ENCODE measurements at places on chromosomes 12 and 14.

DNA sequence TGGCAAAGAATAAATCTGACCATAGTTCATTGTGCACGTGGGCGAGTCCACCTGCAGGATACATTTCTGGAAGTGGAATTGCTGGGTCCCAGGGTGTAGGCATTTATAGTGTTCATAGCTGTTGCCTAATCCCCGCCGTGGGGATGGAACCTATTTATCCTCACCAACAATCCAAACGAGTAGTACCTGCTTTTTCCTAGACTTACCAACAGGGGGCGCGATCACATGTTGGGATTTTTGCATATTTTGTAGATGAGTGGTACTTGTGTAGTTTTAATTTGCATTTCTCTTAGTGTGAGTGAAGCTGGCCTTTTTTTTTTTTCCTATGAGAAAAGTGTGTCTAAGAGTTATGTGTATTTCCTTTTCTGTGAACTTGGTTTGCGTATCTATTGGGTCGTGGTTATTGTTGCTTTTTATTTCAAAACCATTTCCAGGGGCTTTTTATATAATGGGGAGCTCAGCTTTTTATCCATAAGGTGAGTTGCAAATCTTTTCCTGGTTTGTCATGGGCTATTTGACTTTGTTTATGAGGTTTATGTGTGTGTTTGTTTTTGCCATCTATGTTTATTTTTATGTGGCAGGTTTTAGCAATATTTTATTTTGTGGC is 67.2 kb downstream of the CCDC92 start:
- DNase-seq = peak; percentile 76

- no peak for DNase-seq
These were observed 18.5 kb upstream of the CD9 start for GRCh38 chr12:6181583-6182278.

GRCh38 chr14:55913324-55914025 is 204.7 kb upstream of the PELI2 start:
- no peak for DNase-seq

DNA sequence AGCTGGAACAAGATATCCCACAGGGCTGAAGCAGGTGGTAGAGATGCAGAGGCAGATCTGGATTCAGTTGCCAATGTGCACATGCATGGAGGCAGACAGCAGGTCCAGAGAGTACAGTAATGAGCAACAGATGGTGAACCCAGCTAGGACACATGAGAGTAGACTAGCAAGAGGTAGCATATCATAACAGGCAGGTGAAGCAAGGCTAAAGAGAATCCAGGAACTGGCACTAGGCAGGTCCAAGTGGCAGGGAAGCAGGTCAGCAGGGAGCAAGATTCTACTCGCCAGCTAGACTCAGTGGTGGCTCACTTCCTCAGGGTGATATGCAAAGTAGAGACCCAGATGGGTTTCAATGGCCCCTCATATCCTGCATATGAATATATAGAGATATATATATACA is 15.3 kb upstream of the MYF6 start:
- DNase-seq = no peak

- DNase-seq = no peak
These were observed 113.1 kb upstream of the TMCC3 start for GRCh38 chr12:94763462-94763861.

DNA sequence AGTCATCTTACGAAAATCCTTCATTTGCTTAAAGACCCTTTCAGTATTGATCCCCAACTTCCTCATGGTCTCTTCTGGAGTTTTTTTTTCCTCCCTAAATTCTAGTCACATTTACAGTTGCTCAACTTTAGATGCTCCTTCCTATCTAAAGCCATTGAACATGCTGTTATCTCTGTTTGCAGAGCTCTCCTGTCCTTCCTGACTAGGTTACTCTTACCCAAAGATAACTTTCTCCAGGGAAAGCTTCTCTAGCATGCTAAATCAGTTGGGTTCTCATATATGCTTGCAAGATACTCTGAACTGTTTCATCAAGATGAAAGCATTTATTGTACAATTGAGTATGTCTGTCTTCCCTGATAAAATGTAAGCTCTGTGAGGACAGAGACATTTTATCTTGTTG is 1.8 kb upstream of the RAB21 start:
- no peak for DNase-seq

- no peak for DNase-seq
These were observed 15.8 kb downstream of the FOXA1 start for GRCh38 chr14:37579274-37579673.

- DNase-seq = no peak
These were observed 73.5 kb upstream of the SAV1 start for GRCh38 chr14:50741567-50741966.

DNA sequence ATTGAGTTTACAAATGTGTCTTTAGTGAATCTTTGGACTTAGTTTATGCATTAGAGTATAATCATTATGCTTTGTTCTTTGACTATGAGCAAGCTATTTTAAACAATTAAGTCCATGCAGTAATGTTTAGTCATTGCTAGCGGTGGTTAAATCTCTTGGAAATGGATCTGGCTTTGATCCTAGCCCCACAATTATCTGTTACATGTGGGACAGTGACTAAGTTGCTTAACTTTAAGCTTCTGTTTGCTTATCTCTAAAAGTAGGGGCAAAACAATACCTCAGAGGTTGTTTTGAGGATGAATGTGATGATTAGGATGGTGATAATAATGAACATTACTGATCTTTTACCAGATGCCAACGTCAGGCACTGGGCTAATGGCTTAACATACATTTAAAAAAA is 124.2 kb downstream of the NPAS3 start:
- no peak for DNase-seq

- peak; percentile 44 for DNase-seq
These were observed 64.6 kb upstream of the LTA4H start for GRCh38 chr12:96099986-96100385.

- no peak for DNase-seq
These were observed 256.9 kb downstream of the SYT1 start for GRCh38 chr12:79121486-79121885.

DNA sequence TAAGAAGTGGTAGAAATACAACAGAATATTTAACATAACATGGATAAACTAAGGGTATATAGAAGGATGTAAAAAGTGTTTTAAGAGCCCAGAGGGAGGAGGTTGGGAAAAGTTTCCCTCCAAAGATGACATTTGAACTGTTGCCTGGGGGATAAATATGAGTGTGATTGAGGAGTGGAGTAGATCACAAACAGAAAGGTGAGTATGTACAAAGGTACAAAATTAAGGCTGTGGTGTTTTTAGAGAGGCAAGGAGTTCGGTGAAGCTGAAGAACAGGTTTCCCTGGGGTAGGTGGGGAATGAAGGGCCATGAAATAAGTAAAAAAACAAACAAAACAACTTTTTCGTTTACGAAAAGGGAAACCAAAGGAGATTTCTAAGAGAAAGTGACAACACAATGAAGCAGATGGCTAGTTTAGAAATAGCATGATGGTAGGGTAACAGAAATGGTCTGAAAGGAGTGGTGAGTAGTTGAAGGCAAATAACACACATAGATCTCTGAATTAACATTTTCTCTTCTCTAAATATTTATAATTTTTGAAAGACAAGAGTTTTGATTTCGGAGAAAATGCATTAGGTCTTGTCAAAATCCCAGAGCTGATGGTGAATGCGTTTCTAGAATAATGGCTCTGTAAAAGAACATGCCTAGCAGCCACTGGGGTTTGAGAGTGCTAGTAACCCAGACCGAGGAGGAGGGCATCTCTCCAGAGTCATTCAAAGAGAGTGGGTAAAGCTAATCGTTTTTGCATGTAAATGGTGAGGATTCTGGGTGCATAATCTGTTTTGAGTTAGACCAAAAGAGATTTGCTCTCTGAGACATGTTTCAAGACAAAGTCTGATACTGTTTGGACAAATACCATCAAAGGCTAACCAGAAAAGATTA is 240.4 kb upstream of the DCN start:
- no peak for DNase-seq

DNA sequence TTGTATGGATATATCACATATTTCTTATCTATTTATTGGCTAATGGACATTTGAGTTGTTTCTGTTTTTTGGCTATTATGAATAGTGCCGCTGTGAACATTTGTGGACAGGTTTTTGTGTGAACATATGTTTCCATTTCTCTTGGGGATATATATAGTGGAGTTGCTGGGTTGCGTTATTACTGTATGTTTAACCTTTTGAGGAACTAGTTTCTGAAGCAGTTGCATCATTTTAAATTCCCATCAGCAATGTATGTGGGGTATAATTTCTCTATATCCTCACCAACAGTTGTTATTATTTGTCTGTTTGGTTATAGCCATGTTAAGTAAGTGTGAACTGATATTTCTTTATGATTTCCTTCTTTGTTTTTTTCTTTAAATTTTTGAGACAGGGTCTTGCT is 10.7 kb downstream of the TCTN2 start:
- no peak for DNase-seq

DNA sequence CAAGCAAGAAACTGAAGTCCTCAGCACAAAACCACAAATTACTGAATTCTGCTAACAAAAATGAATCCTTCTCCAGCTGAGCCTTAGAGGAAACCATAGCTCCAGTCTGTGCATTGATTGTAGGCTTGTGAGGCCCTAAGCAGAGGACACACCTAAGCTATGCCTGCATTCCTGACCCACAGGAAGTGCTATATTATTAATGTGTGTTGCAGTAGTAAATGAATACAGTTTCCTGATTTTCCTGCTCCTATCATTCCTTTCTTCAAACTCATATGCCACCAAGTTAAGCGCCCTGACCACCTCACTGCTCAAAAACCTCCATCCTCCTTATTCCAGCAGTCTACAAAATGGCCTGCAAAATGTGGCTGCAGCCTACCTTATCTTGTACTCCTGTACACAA is 151.9 kb upstream of the ABCD2 start:
- DNase-seq = no peak

GRCh38 chr12:54765652-54766051 is 88.7 kb upstream of the MUCL1 start:
- DNase-seq = no peak

DNA sequence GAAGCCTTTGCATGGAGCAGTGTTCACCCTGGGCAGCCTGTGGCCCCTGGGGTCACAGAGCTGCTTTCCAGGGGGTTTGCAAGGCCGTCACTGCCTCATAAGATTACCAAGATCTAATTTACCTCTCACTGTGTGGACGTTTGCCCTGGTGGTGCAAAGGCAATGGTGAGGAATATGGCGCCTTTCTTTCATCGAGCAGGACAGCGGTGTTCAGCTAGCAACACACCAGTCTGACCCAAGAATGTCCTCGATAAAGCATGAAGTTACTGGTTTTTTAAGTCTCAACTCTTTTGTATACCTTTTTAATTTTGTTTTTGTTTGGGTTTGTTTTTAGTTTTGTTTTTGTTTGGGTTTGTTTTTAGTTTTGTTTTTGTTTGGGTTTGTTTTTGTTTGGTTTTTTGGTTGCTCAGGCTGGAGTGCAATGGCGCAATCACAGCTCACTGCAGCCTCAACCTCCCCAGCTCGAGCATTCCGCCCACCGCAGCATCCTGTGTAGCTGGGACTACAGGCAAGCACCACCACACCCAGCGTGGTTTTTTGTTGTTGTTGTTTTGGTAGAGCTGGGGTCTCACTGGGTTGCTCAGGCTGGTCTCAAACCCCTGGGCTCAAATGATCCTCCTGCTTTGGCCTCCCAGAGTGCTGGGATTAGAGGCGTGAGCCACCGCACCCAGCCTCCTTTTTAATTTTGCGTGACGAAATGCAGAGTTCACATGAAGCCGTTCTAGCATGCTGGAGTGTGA is 57.9 kb downstream of the PPP2R5C start:
- peak; percentile 90 for DNase-seq

- no peak for DNase-seq
These were observed 41.0 kb downstream of the HSD17B6 start for GRCh38 chr12:56804169-56804568.

DNA sequence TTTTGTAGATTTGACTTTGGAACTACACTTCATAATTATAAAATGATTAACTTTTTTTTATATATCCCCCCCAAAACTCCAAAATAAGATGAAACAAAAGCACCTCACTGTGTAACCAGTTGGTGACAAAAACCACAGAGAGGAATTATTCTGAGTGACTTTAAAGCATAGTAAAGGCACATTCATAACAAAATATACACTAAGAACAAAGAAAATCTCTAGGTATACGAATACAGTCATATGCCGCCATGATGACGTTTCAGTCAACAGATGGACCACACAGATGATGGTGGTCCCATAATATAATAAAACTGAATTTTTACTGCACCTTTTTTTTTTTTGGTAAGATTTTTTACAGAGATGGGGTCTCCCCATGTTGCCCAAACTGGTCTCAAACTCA is 70.7 kb downstream of the MED13L start:
- DNase-seq = no peak

- no peak for DNase-seq
These were observed 64.8 kb downstream of the GNS start for GRCh38 chr12:64694130-64695040.

- no peak for DNase-seq
These were observed 179.2 kb upstream of the PDE3A start for GRCh38 chr12:20188930-20189653.

DNA sequence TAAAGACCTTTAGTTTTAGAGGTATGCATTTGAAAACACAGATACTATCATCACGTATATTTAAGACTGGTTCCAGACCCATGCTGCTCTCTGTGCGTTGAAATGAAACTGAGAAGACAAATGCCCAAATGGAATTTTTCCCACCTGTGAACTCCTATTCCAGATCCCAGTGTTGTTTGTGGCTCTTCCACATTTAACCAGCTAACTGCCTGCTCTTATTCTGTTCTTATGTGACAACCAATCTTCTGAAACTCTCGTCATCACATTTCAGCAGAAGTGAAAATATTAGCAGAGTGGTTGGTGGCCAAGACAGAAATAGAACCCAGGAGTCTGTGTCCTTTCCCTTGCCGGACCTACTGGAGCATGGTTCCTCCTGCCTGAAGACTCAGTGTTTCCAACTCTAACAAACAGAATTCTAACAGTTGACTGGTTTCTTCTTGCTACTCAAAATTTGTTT is 460.2 kb downstream of the RAD51B start:
- DNase-seq = no peak

DNA sequence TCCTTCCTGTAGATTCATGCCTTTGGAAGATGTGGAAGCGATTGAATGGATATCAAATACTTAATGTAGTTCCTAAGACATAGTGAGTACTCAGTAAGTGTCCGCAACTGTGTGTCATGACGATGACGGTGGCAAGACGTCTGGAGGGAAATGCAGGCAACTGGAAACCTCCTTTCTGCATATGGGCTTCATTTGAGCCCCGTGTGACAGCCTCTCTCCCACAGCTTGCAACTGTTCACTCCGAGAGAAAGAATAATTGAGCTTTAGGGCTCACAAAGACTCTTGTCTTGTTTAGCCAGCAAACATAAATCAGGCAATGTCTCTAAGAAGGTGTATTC is 6.9 kb downstream of the CFAP251 start:
- no peak for DNase-seq

DNA sequence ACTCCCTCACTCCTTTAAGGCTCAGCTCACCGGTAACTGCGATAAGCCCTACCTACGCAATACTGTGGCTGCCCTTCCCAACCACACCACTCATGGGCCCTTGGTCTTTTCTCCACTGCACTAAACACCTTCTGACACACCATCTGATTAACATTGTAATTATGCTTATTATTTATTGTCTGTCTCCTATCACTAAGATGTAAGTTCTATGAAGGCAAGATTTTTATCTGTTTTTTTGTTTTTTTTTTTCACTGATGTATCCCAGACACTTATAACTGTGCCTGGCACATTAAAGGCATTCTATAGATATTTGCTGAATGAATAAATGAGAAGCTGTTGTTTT is 34.2 kb upstream of the PYGL start:
- DNase-seq = no peak
